ENCODE measurements at places on chromosomes 4 and X.

- no peak for DNase-seq
These were observed 104.5 kb upstream of the MAOA start for GRCh38 chrX:43551590-43551989.

GRCh38 chrX:75038925-75039324 lies 113.7 kb upstream of the NEXMIF start:
- no peak for DNase-seq

- DNase-seq, result no peak
These were observed 172.4 kb downstream of the PDGFC start for GRCh38 chr4:156799121-156799589.

DNA sequence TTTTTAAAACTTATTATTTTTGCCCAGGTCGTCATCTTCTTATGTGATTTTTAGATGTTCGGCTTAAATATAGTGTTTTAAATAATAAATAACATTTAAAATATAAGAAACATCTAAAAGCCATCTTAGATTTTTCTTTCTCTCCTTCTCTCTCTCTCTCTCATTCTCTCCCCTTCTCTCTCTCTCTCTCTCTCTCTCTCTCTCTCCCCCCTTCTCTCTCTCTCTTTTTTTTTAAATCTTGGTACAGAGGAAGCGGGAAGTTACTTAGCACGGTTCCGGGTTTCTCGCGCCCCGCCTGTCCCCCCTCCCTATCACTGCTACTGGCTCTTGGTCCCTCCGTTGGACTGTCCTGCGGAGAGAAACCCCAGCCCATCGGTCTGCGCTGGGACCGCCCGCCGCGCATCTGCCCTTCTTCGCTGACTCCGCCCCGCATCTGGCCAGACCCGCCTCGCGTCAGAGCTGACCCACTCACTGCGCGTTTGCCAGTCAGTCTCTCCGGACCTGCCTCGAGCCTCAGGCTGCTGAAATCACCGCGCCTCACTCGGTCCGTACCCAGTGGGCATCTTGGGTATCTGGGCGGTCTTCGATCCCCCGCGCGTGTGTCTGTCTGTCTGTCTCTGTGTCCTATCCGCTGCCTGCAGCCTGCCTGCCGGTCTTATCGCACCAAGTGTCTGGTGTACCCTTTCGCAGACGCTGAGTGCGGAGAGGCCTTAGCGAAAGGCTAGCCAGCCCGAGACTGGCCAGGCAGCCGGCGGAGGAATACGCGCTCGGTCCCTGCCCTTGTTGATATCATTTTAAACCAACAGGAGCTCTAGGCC lies at the start of gene PABPC5:
TSS of gene PABPC5 (plus strand) at position 489 of the 818 bp plus-strand sequence. CDS start 739 bp downstream, outside the sequence.
- DNase-seq, result peak; percentile 14

DNA sequence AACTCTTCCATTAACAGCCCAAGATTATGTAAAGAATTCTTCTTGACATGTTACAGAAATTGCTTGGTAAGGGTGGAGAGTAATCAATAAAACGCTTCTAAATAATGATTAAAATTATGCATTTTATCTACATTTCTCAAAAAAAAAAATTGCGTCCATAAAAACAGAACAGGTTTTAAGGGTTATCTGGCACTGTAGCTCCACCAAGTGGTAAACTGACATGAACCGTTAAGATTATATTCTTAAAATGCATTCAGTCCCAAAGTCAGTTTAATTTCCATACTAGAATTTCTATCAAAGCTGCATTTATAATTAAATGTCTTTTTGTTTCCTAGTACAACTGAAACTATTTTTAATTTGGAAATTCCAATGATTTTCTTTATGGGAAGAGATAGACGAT lies 214.0 kb upstream of the UGT8 start:
- no peak for DNase-seq
